Esophagus muscularis mucosa (tissue), 4 donors: ENCODE measurements at places on chromosomes 12 and 14. TPM values are rescaled to one million over a fixed set of nuclear protein-coding genes. Genes with fewer than 3 reads are reported as not detected.

- no peak for DNase-seq
Measured at GRCh38 chr12:131640525-131640924, 70.4 kb upstream of the SFSWAP start.

DNA sequence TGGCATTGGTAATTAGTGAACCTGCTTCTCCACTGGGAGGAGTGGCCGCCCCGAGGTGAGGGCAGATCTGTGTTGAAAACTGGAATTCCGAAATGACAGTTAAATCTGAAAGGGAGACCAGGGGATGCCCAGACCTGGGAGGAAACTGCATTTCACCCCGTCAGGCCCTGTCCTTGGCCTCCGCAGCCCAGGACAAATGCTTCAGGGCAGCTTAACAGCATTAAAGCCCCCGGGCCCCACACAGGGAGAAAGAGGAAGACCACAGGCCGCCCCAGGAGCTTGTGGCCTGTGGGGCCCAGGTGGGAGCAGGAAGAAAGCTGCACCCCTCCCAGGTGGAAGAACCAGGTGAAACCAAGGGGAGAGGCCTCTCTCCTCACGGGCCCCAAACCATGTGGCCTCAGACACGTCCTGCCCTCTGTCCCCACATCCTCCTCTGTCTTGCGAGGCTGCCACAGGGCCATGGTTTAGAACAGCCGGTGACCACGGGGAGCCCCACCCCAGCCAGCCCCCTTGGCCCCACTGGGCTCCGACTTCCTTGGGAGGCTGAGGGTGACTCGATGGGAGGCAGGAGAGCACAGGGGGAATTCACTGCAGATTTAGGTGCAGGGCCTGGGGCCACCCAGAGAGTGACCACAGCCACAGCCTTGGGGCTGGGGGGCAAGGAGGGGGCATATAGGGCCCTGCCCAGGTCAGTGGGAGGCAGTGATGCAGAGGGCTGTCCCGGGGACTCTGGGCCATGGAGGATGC lies 265.4 kb downstream of the ADGRD1 start:
- no peak for DNase-seq

- DNase-seq, result no peak
Measured at GRCh38 chr14:39704594-39704993, 272.4 kb upstream of the FBXO33 start.

DNA sequence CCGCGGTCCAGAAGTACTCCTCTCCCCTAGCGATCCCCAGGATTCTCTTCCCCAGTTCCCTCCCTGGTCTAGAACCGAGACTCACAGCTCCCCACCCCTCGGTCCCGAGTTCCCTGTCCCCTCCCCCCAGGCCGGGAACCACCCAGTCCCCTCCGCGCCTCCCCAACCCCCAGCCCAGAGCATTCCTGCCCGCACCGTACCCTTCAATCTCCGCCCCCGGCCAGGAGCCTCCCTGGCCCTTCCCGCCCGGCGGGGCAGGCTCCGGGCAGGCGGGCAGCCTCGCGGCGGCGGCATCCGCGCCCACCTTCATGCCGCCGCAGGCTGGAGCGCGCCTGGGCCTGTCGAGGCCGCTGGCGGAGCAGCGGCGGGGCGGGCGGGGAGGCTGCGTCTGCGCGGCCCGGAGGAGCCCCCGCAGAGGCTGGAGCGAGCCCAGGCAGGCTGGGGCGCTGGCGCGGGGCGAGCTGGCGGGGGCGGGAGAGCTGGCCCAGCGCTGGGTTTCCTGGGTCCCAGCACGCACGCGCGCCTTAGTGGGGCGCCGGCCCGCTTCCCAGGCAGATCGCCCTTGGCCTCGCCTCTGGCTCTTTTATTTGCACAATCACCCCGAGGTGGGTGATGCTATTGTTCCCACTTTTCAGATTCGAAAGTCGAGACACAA lies 22.2 kb upstream of the GPR132 start:
- DNase-seq, result no peak

IAPP gene
- total RNA-seq, result not detected

CISTR gene
- not detected for total RNA-seq
